ENCODE measurements at places on chromosomes 7 and 10. TPM values are rescaled to one million over a fixed set of nuclear protein-coding genes. Genes with fewer than 3 reads are reported as not detected.

- DNase-seq, result no peak
These were observed 5.3 kb downstream of the FBH1 start for GRCh38 chr10:5895365-5895764.

DNA sequence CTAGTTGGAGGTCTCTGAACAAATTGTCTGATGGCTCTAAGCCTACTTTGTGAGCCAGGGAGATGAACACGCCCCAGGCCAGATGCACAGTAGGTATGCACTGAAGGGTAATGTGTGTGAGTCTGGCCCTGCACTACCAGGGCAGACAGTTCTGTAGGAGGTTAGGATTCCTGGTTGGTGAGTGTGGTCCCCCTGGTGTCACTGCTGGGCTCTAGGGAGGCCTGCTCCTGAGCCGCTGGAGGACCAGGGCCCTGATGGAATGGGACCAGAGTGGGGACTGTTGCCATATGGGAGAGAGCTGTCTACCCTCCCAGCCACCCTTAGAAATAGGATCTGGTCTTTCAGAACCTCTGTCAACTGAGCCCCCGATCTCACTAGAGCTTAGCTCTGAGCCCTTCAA, 42.0 kb downstream of the CDH23 start:
- DNase-seq, result no peak

- DNase-seq, result no peak
These were observed 702 bp upstream of the AGFG2 start for GRCh38 chr7:100538348-100538653.

- DNase-seq, result no peak
These were observed 102.8 kb downstream of the ARHGAP22 start for GRCh38 chr10:48501787-48502771.

DNA sequence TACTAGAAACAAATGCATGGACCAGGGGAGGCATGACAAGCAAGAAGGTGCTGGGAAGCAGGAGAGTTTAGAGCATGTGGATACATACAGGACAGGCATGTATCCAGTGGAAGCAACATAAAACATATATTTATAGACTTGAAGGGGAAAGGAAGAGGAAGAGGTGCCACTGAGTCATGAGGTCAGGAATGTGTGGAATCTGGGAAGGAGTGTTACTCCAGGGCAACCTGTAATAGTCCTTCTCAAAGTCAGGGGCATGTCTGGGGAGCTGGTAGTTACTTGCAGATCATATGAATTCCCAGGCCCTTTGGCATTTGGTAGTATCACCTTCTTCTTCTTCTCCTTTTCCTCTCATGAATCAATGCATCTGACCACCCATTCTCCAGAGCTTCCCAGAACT, 246.6 kb downstream of the XPNPEP1 start:
- DNase-seq, result no peak

GRCh38 chr7:818031-818699, 14.1 kb upstream of the SUN1 start:
- DNase-seq, result no peak

DNA sequence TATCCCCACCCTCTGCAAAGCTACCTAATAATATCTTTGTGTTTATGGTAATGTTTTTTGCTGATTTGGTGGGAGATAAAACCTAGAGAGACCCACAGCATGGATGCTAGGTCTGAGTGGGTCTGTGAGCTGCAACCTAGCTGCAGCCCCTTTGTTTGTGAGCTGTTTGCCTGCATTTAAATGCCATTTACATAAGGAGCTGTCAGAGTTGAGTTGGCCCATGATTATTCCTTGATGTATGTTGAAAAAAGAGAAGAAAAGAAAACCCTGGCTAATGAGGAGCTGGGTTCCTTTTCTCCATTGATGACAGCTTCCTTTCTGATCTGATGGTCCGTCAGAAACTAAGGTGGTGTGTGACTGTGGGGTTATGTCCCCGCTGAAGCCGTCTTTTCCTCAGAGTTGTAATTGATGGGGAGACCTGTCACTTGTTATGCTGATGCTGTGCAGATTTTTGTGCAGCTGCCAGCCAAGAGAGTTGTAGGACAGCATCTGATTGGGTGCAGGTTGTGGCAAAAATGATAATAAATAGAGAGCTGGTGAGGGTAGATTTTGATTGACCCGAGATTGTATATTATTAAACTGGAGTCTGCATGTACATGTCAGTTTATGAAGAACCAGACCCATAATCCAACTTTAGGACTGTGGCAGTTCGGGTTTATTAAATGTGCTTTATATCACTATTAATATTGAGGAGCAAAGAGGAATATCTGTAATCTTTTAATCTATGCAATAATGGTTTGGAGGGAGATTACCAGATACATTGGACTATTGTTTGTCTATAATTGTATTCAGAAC, 219.8 kb downstream of the AUTS2 start:
- DNase-seq, result no peak

- DNase-seq, result no peak
These were observed 167.5 kb upstream of the CELF2 start for GRCh38 chr10:10850214-10850613.

- DNase-seq, result peak; percentile 15
These were observed 35.8 kb downstream of the GBX1 start for GRCh38 chr7:151131592-151132293.

- no peak for DNase-seq
These were observed 56.1 kb downstream of the MGMT start for GRCh38 chr10:129523031-129523722.

- DNase-seq, result no peak
These were observed 46.7 kb upstream of the NRG3 start for GRCh38 chr10:81828251-81828650.

DNA sequence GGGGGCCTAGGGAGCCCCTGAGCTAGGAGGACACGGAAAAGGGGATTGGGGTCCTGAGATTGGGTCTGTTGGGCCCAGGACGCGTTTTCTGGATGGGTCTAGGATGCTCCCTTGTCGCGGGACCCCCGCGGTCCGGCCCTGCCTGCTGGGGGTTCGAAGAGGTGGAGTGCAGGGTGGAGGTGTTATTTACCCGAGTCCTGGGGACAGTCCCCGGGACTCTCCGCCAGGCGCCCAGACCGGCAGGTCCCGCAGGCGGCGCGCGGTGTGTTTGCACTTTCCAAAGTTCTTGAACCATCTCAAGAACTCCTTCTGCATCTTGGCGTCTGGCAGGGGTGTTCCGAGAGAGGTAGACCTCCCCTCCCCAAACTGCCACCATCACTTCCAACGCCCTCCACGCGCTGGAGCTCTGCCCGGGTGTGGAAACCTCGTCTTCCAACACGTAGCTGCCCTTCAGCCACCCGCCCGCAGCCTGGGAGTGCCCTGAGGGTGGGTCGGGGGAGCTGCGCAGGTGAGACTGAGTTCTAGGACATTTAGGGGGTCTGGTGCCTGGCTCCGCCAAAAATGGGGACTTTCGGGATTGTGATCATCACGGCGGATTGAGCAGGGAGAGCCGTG, 569 bp downstream of the CAV1 start:
- peak; percentile 49 for DNase-seq

DNA sequence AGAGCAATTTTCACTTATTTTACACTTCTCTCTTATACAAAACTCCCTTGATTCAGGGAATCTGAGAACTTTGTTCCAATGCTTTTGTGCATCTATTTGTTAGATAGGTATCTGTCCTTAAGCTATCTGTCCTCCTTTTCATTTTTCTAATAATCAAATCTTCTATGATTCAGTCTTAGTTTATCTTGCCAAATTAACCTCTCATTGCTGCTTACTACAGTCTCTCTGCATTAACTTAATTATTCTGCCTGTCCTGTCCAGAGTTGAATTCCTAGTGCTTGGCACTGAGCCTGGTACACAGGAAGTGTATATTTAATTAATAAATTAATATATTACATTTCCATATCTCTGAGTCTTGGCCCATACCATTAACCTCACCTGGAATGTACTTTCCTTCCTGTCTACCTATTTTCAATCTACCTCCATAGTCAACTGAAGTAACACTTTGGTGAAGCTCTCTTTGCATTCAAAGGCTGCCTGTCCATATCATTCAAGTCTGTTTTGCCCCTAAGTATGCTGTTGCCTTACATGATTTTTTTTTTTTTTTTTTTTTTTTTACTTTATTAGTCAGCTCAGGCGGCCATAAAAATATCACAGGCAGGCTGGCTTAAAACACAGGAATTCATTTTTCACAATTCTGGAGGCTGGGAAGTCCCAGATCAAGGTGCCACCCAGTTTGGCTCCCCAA, 66.0 kb upstream of the CSTF2T start:
- no peak for DNase-seq

CDCA7L gene
- total RNA-seq, result 54.8 TPM

DPYSL4 gene
- 18.2 TPM for total RNA-seq

DCLRE1A gene
- 5.1 TPM for total RNA-seq

ITPRID1 gene
- not detected for total RNA-seq

PTPRZ1 gene
- 0.26 TPM for total RNA-seq

ZNHIT1 gene
- total RNA-seq, result 58.0 TPM

Measured in heart right ventricle (tissue), 16 donors.